ENCODE measurements at places on chromosomes 12 and 14. TPM values are rescaled to one million over a fixed set of nuclear protein-coding genes. Genes with fewer than 3 reads are reported as not detected.

Gene ERH
- 296 TPM for total RNA-seq

Gene CRIP1
- 140 TPM for total RNA-seq

- peak; percentile 83 for DNase-seq
Measured at GRCh38 chr14:52299692-52300278, 14.3 kb upstream of the PTGER2 start.

Gene LRP6
- 12.5 TPM for total RNA-seq

Gene OR6C2
- total RNA-seq, result not detected

Gene ADAM21
- total RNA-seq, result not detected

- no peak for DNase-seq
Measured at GRCh38 chr14:71607056-71607455, 325.2 kb upstream of the RGS6 start.

Gene LRRK2
- total RNA-seq, result 0.07 TPM

- peak; percentile 79 for DNase-seq
Measured at GRCh38 chr12:67415473-67415872, 146.3 kb downstream of the CAND1 start.

Gene WIF1
- not detected for total RNA-seq

DNA sequence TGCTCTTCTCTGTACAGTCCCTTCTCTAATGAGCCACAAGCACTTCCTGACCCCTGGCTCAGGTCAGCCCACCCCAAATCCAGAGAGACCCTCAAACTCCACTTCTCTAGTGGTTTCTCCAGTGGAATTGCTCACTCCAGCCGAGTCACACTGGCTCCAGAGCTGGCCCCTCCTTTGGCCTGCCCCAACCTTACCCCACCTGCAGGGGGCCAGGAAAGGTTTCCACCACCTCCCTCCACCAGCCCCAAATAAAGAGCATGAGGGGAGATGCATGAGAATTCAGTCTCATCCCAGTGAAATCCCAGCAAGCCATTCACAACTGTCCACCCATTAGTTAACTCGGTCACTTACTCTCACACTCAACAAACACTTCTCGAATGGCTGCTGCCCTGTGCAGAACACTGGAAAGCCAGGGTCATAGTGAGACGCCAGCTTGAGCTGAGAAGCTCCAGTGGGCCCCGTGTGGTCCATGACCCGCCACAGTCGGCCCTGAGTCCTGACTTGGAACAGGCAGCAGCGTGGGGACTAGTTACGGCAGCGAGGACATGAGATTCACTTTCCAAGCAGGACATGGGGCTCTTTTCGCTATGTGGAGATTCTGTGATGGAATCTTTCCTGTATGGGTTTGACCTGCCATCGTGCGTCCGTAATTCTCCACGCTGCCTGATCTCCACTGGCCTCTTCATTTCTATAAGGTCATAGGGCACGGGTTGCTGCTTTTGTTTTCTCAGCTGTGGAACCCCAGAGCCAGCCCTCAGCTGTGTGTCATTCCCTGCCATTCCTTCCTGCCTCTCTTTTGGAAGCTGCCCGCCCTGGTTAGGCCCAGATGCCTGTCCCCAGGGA, 44.2 kb downstream of the SLC6A12 start:
- DNase-seq, result peak; percentile 43

DNA sequence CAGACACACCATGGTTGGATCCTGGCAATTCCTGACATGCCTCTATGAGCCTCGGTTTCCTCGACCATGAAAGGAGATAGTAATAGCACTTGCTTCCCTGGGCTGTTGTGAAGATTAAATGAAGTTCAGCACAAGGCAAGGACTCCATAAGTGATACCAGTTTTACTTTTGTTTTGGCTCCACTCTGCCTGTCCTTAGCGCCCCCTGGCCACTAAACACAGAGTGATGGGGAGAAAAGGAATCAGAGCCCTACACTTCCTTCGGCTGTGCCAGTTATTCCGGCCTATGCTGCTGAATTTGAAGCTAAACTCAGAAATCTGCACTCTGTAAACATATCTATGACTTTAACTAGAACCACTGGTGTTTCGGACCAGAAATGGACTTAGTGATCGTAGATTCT, 173.8 kb downstream of the C12orf75 start:
- no peak for DNase-seq

DNA sequence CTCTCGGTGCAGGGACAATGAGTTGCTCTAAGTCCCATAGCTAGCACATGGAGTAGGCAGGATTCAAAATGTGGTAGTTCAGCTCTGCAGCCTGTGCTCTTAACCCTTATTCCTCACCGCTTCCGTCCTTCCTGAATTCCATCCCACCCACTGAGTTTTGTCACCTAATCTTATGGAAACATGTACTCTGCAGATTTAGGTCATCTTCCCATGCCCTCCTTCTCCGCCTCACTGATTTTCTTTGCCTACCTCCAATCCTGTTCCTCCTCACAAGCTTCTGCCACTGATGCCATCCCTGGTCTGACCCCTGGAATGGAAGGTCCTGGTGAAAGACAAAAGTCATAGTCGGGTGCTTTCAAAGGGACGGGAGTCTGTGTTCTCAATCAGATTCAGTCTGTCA, 46.5 kb upstream of the ABCC9 start:
- DNase-seq, result no peak

DNA sequence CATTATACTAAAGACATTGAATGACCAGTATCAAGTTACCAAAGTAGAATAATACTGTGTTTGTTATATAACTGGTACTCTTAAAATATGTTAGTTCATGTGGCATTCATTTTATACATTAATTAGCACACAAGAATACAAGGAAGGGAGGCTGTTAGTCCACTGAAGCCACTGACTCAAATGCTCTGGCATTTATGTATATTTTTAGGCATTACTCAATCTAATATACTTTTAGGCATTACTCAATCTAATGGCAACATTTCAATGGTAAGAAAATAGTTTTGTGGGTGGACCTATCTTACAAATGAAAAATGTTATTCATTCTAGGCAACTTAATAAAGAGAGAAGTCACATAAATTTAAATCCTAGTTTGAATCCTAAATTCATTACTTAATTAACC, 874.4 kb upstream of the USP15 start:
- no peak for DNase-seq

- peak; percentile 67 for DNase-seq
Measured at GRCh38 chr14:80977221-80977620, 21.8 kb downstream of the TSHR start.

GRCh38 chr14:72610831-72611200, 283.1 kb downstream of the DPF3 start:
- no peak for DNase-seq

Gene CARMIL3
- 110 TPM for total RNA-seq

DNA sequence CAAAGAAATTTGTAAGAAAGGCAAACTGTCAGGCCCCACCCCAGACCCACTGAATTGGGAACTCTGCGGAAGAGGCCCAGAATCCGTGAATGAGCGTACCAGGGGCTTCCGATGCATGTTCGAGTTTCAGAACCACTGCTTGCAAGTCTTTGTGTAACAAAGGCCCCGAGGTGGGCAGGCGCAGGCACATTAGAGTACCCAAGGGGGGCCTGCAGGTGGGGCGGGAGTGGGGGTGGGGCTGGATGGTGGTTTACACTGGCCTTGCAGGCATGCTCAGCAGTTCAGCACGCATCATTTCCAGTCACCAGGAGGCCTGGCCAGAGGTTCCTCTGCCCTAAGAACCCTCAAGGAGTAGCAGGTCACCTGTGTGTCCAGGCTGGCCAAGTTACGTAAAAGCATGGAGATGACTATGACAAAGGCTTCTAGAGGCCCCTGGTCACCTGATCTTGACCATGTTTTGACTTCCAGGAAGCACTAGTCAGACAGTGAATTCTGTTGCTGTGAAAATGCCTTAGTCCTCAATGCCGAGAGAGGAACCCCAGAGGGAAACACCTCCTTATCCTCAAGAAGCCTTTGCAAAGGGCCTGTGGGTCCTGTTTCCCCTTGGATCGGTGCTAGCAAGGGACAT, 33.2 kb upstream of the IRF2BPL start:
- DNase-seq, result no peak

GRCh38 chr14:54312166-54312801, 84.5 kb upstream of the CDKN3 start:
- DNase-seq, result no peak

- DNase-seq, result no peak
Measured at GRCh38 chr14:56199982-56200577, 81.9 kb downstream of the PELI2 start.

DNA sequence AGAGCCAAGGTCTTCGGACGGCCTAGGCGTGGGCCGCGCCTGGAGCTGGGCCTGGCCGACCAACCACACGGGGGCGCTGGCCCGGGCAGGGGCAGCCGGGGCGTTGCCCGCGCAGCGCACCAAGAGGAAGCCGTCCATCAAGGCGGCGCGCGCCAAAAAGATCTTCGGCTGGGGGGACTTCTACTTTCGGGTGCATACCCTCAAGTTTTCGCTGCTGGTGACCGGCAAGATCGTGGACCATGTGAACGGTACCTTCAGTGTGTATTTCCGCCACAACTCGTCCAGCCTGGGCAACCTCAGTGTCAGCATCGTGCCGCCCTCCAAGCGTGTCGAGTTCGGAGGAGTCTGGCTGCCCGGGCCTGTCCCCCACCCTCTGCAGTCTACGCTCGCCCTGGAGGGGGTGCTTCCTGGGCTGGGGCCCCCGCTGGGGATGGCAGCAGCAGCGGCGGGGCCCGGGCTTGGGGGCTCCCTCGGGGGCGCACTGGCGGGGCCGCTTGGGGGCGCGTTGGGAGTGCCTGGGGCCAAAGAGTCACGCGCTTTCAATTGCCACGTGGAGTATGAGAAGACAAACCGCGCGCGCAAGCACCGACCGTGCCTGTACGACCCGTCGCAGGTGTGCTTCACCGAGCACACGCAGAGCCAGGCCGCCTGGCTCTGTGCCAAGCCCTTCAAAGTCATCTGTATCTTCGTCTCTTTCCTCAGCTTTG, 4.4 kb upstream of the SHMT2 start:
- DNase-seq, result peak; percentile 93

Gene TCL1A
- total RNA-seq, result 52.1 TPM

DNA sequence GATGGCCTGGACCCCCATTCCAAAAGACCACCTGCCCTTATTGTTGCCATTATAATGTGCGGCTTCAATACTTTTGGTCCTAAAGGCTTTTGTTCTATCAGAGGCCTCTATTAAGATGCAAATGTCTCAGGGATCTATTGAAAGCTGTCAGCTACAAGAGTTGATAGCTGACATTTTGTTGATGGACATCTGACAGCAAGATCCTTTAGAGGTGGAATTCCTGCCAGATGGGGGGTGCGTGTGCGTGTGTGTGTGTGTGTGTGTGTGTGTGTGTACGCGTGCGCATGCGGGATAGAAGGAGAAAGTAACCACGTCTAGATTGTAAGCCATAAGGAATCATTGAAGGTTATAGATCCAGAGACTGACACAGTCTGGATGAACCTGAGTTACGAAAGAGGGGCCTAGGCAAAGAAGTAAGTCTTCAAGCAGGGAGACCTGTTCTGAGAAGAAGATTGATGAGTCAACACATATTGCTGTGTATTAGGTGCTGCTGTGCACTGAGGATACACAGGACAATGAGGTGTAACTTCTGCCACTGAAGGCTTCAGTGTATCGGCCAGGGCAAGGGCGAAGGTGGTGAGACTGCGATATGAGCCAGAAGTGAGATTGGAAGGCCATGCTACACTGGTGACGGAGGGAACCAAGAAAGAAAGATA, 89.2 kb downstream of the PRMT8 start:
- no peak for DNase-seq

DNA sequence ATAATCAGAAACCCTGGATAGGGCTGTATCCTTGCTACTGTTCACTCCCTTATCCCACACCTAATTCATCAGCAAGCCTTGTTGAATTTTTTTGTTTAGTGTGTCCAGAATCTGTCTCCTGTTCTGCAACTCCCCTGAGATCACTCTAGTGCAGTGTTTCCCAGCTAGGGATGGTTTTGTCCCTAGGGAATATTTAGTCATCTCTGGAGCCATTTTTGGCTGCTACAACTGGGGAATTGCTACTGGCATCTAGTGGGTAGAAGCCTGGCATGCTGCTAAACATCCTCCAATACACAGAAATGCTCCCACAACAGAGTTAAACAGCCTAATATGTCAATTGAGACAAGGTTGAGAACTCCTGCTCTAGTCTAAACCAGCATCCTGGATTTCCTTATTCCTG, 248.0 kb downstream of the NPAS3 start:
- no peak for DNase-seq

Gene GYS2
- total RNA-seq, result not detected
